LHCN-M2 (cell line): ENCODE measurements at places on chromosomes 3 and 15. TPM values are rescaled to one million over a fixed set of nuclear protein-coding genes. Genes with fewer than 3 reads are reported as not detected.

DNA sequence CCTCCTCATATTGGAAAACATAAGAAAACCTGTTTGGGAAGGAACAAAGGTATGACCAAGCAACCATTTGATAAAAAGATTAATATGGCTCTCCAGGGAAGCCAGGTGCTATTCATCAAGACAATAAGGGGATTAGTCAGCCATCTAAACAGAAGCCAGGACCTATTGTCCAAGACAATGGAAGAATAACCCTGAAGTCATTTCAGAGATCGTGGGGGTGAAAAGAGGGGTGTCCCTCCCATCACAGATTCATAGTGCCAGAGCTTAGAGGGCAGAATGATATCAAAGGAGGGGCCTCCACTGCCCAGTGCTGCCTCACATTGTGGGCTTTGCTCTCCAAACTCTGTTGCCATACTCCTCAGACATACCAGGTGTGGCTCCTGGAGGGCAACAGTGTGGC, 73.5 kb downstream of the DAPK2 start:
- DNase-seq: no peak

GRCh38 chr3:186464424-186465093, 79.6 kb downstream of the CRYGS start:
- no peak for DNase-seq

- peak; percentile 83 for DNase-seq
Measured at GRCh38 chr15:34783431-34783830, 11.9 kb downstream of the ACTC1 start.

The MRAS gene
- 40.8 and 58.8 TPM in 2 replicates for total RNA-seq

DNA sequence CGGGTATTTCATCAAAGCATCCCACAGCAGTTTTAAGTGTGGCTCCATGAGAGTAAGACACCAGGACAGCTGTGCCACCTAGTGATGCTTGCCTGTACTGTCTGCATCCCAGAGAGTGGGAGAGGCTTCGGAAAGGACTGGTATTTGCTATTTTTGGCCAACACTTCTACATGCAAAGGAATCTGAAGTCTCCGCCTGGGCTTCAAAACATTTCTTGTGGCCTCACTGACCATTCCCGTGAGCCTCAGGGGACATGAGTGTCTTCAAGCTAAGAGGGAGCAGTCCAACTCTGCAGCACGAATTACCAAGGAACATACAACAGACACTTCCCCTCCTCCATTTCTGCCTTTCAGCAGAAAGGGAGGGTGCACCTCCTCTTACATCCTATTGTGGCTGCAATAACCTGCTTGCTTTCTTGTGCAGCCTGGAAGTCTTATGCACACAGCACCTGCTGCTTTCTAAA, 177.5 kb downstream of the RORA start:
- DNase-seq: peak; percentile 75
